ENCODE measurements at places on chromosomes 12 and 14.

GRCh38 chr14:92995620-92996019 lies 72.7 kb downstream of the CHGA start:
- DNase-seq = no peak

DNA sequence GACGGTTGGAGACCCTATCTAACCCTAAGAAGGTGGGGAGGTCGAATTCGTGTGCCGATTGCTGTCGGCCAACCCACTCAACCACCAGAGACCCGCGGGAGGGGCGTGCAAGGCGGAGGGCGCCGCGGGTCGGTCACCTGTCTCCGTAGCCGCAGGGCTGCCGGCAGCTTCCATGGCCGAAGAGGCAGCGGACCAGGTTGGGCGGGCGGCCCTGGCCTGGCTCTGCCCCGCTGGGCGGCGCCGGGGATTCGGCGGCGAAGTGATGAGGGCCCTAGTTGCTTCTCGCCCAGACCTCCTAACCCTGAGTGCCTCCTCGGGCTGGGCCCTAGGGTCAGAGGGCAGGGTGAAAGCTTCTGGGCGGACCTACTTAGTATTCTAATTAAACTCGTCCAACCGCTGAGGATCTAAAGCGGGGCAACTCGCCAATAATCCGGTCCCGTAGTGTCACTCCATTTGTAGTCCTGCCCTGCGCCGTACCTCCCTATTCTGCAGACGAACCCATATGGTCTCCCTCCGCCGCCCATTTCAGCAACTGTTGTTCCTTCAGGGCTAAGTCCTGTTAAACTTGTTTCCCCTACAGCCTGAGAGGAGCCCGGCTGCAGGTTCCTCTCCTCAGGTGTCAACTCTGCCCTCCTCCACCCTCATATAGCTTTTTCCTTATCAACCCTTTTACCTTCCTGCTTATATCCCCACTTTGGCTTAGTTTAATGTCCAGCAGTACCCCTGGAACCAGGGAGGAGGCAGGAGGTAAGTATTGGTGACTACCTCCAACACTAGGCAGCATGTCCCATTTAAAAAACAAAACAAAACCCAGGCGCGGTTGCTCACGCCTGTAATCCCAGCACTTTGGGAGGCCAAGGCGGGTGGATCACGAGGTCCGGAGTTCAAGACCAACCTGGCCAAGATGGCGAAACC lies at the start of gene PYM1:
Gene PYM1, minus strand, starts transcription at position 307 of the 915 bp plus-strand sequence. Its CDS starts 133 bp downstream, at position 174.
- peak; percentile 76 for DNase-seq

GRCh38 chr12:49662998-49663843 lies 39.9 kb downstream of the PRPF40B start:
- no peak for DNase-seq

- DNase-seq = no peak
Observed at GRCh38 chr14:35435177-35435576, 30.6 kb upstream of the NFKBIA start.

All from neuronal stem cell (in vitro differentiated cells).